ENCODE measurements at places on chromosomes 2 and 18.

DNA sequence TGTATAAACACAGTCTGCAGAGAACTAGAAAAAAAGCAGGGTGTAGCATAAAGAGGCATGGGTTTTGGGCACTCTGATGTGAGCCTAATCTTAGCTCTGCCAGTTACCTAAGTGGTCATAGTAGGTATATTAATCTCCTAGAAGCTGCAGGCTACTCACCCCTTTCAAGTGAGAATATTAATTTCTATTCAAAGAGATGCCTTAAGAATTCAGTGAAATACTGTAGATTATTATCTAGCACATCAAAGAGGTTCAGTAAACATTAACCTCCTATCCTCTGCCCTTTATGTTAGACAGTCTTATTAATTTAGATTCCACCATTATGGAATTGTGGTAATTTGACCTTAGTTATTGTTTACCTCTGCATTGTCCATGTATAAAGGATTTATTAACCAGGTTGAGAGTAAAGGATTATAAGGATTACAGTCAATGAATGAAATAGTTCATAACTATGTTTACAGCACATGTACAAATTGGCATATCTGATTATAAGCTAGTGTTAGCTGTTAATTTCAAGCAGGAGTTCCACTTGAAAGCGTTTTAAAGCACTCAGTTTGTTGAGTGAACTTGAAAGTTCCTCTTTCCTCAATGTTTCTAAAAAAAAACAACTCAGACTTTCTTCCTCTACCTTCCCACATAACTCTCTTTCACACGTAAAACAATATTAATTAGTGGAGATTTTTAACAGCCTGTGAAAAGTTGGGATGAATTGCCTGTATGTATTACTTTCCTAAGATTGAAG is 150.6 kb upstream of the EPC2 start:
- no peak for DNase-seq

- DNase-seq, result no peak
Observed at GRCh38 chr2:214519258-214519818, 108.5 kb downstream of the VWC2L start.

DNA sequence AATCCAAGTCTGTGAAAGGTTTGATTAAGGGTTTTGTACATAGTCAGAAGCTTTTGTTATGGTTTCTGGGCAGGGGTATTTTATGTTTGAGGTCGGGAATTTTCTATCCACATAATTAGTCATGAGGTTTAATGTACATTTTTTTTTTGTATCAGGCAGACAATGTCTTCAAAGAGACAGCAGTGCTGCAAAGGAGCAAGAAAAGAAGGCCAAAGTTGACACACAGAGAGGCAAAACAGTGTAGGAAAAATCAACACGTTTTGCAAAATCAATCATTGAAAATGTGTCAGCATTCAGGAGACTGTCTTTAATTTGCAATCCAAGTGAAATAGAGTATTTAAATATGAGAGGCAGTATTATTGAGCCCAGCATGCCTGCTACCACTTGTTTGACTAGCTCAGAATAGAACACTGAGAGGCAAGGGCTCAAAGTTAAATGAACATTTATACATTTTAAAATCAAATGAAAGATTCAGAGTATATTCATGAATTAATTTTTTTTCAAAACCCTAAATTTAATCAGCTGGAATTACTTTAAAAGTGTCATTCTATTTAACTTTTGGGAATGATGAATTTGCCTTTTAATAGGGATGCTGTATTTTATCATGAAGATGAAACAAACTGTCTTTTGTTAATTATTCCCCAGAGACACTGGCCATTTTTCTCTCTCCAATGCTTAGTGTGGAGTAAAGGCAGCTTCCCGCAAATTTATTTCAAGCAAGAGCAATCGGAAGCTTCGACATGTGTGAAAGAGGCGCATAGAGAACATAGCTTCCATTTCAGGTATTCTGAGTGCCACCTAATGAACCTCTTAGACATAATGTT is 11.3 kb downstream of the VRK2 start:
- DNase-seq, result no peak

DNA sequence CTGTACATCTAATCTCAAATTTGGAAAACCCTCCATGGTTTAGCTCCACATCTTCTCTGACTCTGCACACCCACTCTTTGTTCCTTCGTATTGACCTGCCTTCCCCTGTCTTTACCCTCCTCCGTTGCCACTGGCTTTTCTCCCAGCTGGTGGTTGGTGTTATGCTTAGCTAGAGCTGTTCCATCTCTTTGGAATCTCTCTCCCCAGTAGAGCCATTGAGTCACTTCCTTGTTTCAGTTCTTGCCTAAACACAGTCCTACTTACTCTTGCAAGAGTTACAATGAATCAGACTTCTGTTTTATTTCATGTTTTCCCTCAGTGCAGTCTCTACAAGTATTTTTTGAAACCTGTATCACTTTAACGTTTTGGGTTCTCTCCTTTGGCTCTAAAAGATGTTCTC is 263.9 kb downstream of the LTBP1 start:
- no peak for DNase-seq

- DNase-seq, result no peak
Observed at GRCh38 chr18:703213-703967, 9.0 kb downstream of the ENOSF1 start.

GRCh38 chr2:23135481-23136100 is 249.4 kb upstream of the KLHL29 start:
- DNase-seq, result no peak

- no peak for DNase-seq
Observed at GRCh38 chr2:238811293-238811692, 36.6 kb upstream of the TWIST2 start.

DNA sequence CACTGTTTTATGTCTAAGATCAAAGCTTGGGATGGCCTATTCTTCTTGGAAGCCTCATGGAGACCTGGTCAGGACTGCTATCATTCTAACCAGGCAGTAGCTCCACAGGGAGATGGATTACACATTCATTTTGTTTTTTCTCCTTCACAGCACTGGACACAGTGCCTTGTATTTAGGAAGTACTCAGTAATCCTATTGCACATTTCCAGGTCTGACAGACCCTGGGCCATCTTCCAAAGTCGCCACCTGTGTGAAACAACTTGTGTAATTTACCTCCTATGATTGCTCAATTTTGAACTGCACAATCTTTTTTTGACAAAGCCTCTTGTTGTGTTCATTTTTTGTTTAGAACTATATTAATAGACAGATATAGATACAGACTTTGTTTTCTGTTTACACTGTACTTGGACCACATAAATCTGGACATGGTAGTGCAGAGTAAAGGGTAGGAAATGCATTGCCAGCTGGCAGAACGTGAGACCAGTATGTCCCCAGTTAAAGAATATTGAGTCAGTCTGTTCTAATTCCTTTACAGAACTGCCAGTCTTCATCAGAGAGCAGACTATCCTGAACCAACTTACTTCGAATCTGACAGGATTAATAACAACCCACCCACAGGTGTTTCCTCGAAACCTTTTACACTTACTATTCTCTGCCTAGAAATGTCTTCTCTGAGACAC is 277.8 kb upstream of the CYRIA start:
- no peak for DNase-seq

DNA sequence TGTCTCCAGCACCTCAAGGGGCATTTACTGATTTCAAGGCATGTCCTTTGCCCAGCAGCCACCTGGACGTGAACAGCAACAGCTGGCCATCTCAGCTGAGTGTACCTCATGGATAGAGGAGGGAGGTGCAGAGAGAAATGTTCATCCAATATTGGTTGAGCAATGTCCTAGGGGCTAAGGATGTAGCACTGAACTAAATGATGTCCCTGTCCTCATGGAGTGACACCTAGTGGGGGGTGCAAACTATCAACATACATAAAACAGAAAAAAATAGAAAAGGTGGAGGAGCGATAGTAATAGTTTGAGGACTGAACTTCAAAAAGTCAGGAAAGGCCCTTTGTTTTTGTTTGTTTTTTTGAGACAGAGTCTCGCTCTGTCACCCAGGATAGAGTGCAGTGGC is 4.8 kb upstream of the UGGT1 start:
- DNase-seq, result no peak

Data from stimulated activated CD4-positive, alpha-beta T cell treated with anti-CD3 and anti-CD28 coated beads, Interleukin-4, amount 100 ng/mL, for 4 hours (primary cell).